ENCODE measurements at places on chromosomes 4 and X.

DNA sequence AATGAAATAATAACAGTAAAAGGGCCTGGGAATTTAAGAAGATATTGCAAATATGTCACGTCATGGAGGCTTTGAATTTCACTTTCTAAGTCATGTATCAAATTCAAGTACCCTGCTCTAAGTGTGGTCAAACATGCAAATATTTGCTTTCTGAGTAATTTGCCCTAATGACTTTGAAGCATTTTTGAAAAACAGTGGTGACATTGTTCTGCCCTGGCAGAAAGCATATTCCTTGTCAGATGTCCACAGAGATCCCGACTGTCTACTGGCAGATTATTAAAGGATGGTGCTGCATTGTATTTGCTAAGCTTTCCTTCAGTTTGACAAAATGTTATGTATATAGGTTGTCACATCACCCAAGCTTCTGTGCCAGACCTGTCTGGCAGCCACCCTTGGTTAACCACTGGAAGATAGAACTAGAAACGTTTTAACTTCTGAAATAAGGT is 92.5 kb downstream of the ANK2 start:
- DNase-seq: no peak

GRCh38 chr4:77047037-77047436 is 28.8 kb downstream of the CCNI start:
- no peak for DNase-seq

DNA sequence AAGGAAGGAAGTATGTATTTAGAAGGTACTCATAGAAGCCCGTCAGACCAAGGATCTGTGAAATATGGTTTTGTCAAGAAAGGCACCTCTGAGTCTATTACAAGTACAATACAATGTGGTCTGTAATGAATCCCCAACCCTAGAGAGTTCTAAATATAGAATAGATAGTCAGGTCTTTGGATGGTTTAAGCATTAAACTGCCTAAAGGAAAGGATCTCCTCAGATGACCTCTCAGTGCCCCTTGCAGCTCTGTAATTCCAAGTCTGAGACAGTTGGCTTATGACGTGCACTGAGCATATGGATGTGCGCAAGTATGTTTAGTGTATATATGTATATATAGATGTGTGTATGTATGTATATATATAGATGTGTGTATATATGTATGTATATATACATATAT is 62.0 kb downstream of the CCSER1 start:
- DNase-seq: no peak

DNA sequence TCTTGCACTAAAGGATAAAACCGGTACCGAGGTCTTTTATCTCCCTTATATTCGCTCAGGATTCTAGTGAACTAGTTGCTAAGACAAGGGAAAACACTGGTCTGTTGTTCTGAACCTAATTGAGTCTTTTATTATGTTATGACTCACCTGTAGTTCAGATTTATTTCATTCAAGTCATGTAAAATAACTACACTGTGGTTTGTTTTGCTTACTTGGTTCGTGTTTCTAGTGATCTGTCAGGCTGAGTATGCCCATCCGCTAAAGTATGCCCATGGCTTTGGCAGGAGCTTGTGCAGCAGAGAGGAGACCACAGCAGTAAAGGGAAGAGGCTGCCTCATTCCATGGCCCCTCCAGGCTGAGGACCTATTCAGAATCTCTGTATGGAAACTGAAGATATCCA is 126.1 kb downstream of the AFF1 start:
- no peak for DNase-seq

DNA sequence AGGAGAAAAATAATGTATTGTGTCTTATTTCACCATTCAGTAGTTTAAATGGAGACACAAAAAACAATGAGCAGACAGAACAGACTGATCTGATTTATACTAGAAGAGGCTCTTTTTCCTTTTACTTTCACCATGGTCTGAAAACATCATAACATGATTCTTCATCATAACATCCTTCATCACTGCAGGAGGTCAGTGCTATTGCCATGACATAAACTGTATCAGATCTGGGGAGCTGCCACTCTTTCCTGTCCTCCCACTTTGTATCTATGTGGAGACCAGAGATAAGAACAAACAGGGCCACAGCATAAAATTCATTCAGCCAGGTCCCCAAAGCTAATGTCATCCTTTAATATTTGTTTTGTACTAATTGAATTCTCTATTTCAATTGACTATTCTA is 25.2 kb downstream of the SOD3 start:
- no peak for DNase-seq

- no peak for DNase-seq
Measured at GRCh38 chr4:139229534-139230039, 50.4 kb downstream of the MGARP start.

GRCh38 chr4:113411496-113411938 is 350.0 kb downstream of the CAMK2D start:
- DNase-seq: no peak

- no peak for DNase-seq
Measured at GRCh38 chr4:151798678-151799416, 38.0 kb upstream of the GATB start.

DNA sequence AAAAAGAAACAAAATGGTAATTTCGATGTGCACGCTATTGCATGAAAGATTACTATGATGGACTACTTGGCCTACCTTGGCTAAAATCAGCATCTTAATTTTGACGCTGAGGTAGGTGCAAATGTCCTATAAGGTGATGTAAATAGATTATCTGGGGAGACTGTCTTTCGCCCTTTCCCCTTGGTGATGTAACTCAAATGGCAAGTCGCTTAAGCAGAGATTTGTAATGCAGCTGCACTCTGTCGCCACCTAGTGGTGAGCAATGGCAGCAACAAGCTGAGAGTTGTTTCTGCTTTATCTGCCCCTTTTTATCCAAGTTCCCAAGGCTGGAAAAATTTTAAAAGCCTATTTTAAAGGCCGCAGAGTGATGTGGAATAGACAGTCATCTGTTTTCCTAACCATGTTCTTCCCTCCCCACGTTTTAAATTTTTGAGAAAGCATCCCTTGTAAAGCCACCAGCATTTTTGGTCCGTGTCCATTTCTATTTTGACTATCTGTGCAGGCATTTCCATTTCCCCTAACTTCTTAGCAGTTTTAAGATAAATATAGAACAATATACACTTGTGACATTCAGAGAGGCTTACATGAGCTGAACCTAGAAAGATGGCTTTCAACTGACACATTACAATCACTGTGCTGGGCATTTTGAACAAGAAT is 62.4 kb upstream of the PDLIM3 start:
- DNase-seq: peak; percentile 79

DNA sequence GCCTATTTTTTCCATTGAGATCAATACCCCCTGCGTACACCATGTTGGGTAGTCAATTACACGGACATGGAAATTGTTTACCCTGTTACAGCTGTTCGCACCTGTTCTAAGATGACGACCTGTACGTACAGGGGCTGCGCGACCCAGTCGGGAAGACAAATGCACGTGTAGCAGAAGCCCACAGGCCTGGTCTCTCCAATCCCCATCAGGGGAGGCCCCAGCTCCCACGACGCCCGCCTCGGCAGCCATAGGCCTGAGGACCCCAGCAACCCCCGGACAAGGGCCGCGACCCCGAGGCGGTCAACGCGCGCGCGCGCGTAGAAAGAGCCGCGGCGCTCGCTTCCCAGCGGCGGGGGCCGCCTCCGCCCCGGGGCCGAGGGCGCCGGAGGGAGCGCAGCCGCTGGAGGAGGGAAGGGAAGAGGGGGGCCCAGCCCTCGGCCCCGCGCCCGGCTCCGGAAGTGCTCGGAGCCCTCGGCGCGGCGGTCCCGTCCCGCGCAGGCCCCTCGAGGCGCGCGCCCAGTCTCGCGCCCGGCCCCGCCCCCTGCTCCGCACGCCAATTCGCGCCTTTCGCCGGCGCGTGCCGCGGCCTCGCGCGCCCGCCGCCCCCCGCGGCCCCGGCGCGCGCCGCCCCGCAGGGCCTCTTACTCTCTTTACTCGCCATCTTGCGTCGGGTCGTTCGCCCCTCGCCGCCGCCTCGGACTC is 618 bp downstream of the RBBP7 start:
- peak; percentile 80 for DNase-seq

- DNase-seq: no peak
Measured at GRCh38 chr4:18698119-18698883, 676.7 kb upstream of the LCORL start.

GRCh38 chr4:15794905-15795304 is 16.8 kb downstream of the CD38 start:
- DNase-seq: no peak

DNA sequence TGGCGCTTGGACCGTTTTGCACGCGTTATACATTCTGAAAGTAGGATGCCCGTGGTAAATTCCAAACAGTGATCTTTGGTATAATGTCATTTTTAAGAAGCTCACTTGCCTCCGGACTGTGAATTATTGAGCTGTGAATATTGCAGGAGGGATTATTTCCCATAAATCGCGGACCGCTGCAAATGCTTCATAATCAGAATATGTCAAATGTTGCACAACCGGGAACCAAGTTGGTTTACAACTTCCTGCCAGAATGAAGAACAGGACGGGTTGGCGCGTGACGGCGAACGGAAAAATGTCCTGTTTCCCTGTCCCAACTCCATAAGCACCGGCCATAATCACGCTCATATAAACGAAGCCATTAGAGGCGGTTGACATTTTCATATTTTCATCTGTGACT is 67.6 kb downstream of the SHOX start:
- no peak for DNase-seq

- DNase-seq: no peak
Measured at GRCh38 chr4:10619220-10619619, 65.3 kb downstream of the CLNK start.

- DNase-seq: no peak
Measured at GRCh38 chr4:140971077-140971792, 162.0 kb downstream of the RNF150 start.

DNA sequence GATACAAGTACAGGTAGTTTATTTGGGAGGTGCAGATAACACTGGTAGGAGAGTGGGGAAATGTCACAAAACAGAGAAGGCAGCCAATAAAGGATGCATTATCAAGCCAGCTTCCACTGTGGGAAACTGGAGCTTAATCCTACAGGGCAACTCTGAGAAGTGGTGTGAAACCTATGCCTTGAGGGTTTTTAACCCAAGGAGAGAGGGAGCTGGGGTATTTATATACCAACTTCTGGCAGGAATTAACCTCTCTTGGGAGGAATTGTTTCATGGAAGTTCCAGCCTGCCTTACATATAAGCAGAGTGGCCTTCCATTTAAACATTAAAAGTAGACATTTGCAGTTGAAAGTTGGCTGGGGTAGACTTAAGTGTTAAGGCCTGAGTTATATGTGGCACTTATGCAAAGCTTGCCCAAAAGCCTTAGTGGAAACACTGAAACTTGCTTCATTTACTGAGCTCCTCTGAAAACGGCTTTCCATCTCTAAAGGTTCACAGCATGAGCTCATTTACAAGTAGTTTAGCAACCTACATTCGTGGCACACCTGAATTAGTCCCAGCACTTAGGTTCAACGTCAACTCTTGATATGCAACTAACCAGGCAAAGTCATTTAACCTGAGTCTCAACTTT is 19.2 kb downstream of the MAGEB17 start:
- no peak for DNase-seq

GRCh38 chrX:141632124-141632523 is 42.6 kb downstream of the SPANXA2 start:
- no peak for DNase-seq

GRCh38 chrX:14173873-14174272 is 144.2 kb upstream of the GEMIN8 start:
- DNase-seq: no peak
